Common myeloid progenitor, CD34-positive (primary cell): ENCODE measurements at places on chromosomes 13 and 19.

DNA sequence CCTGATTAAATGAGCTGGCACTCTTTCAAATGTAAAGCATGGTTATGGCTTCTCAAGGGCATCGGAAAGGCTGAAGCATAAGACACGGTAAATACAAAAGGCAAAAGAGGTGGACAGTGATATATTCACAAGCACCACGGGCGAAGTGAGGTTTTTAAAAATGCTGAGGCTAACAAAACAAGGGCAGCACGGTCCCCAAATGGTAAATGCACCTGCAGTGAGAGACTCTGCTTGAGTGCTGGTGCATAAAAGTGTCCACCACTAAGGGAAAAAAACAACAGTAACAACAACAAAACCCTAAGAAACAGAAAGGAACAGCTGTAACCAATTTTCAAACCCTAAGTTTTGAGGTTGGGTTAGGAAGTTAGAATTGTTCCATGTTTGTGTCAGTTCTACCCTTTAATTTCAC lies 234.9 kb downstream of the PCDH9 start:
- peaks cover 10% of the 10 kb centered on the region for H3K4me1 ChIP-seq
- peak overlapping the region; percentile 49 for H3K27ac ChIP-seq
- no peak overlapping the region for H3K4me3 ChIP-seq
- peak; percentile 1 for DNase-seq
- H3K36me3 ChIP-seq, result no peaks in the 10 kb centered on the region

GRCh38 chr19:56321254-56321988 lies 6.8 kb upstream of the ZSCAN5A start:
- H3K27me3 ChIP-seq, result no peaks in the 10 kb centered on the region
- no peaks in the 10 kb centered on the region for H3K36me3 ChIP-seq
- peak overlapping the region; percentile 53 for H3K27ac ChIP-seq
- DNase-seq, result peak; percentile 46

DNA sequence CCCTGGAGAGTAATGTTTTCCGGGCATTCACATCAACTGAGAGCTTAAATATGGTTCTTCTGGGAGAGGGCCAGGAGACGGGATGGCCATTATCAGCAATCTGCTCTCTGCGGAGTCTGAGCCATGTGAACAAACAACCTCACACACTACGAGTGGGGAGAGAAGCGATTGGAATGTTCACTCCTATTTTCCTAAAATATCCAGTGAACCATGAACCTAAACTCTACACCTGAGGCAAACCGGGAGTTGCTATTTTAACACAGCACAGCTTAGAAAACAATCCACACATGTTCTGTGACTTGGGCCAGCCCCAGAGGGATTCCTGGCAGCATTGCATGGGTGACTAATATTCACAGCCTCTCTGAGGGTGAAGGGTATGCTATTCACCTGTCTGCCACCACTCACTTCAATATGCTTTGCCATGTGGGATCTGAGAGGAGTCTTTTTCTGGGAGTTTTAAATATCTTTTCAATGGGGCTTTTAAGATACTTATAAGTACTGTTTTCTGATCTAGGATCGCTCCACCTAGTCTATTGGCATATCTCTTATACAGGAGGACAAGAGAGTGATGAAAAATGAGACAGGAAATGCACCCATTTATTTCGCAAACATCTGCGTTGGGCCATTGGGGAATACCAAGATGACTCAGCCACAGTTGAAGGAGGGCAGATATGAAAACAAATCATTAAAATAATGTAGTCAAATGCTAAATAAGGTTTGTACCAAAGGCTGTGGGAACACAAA lies 72.6 kb upstream of the SERP2 start:
- no peaks in the 10 kb centered on the region for H3K36me3 ChIP-seq
- H3K27me3 ChIP-seq, result no peaks in the 10 kb centered on the region
- H3K27ac ChIP-seq, result no peak overlapping the region

DNA sequence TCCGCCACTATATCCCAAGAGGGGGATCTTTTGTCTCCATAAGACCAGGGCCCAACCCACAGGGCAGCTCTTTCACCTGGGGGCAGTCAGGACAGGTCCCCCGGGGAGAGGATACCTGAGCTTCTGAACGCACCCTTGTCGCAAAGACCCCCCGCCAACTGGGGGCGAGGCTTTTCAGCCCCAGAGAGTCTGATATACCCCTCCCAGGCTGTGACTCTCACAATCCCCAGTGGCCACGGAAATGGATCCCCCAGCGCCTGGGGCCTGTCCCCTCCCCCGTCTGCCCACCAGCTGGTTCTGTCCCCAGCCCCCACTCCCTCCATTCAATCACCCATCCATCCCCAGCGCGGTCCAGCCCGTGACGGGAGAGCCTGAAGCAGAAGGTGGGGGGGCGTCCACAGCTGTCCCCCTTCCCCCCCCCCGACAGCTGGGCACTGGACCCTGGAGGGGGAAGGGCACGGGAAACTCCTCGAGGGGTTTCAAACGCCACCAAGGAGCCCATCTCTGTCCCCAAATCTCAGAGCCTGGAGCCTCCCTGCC lies 823 bp downstream of the DOCK6 start:
- no peak for DNase-seq
- H3K4me1 ChIP-seq, result no peaks in the 10 kb centered on the region
- H3K4me3 ChIP-seq, result peak overlapping the region; percentile 57

GRCh38 chr19:1882089-1882785 lies 3.1 kb downstream of the ABHD17A start:
- no peak for DNase-seq
- no peak overlapping the region for H3K4me3 ChIP-seq
- peaks cover 42% of the 10 kb centered on the region for H3K4me1 ChIP-seq
- peak overlapping the region; percentile 79 for H3K27ac ChIP-seq
- peaks cover 10% of the 10 kb centered on the region for H3K36me3 ChIP-seq

DNA sequence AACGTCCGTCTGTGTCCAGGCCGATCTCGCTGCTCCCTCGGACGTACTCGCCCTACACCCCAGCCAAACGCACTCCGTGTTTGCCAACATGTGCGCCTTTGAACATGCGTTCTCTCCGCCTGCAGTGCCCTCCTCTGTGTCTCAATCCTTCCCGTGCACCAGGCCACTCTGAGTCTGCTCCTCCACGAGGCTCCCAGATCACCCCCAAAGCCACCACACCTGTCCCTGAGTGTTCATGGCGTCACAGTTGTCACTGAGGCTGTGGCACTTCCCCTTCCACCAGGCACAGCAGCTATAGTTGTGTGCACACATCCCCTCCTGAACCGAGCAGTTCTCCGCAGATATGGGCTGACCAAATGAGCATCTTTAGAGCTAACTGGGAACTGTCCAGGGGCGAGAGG lies 35.6 kb downstream of the RASA3 start:
- H3K27me3 ChIP-seq, result no peaks in the 10 kb centered on the region
- no peaks in the 10 kb centered on the region for H3K36me3 ChIP-seq
- no peak for DNase-seq
- no peaks in the 10 kb centered on the region for H3K4me1 ChIP-seq
- no peak overlapping the region for H3K27ac ChIP-seq

DNA sequence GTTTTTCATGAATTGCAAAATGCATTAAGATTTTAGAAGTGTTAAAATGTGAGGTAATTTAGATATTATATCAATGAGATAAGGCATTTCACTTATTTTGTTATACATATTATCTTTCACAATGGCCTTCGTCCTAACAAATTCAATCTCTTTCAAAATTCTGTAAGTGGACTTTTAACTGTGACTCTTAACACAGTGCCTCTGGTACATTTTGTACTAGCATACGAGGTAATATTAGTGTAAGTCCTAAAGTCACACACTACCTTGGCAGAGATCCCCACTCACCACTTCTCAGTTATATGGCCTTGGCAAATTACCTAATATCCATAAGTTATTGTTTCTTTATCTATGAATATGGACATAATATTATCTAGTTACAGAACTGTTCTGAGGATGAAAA lies 101.3 kb upstream of the SLITRK6 start:
- no peak for DNase-seq
- no peaks in the 10 kb centered on the region for H3K36me3 ChIP-seq
- no peaks in the 10 kb centered on the region for H3K4me1 ChIP-seq
- H3K4me3 ChIP-seq, result no peak overlapping the region
- H3K27ac ChIP-seq, result no peak overlapping the region
- H3K27me3 ChIP-seq, result no peaks in the 10 kb centered on the region

DNA sequence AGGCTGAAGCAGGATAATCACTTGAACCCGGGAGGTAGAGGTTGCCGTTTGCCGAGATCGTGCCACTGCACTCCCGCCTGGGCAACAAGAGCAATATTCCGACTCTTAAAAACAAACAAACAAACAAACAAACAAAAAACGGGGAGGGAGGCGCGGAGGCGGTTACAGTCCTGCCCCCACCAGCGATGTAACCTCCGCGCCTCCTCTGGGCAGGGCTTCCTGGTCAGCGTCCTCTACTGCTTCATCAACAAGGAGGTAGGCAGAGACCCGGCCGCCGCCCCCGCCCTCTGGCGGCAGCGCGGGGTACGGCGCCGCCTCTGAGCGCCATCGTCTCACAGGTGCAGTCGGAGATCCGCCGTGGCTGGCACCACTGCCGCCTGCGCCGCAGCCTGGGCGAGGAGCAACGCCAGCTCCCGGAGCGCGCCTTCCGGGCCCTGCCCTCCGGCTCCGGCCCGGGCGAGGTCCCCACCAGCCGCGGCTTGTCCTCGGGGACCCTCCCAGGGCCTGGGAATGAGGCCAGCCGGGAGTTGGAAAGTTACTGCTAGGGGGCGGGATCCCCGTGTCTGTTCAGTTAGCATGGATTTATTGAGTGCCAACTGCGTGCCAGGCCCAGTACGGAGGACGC lies 10.2 kb downstream of the SNRPD2 start:
- H3K36me3 ChIP-seq, result no peaks in the 10 kb centered on the region
- H3K4me3 ChIP-seq, result peak overlapping the region; percentile 67
- peaks cover 19% of the 10 kb centered on the region for H3K4me1 ChIP-seq
- no peak overlapping the region for H3K27ac ChIP-seq
- no peaks in the 10 kb centered on the region for H3K27me3 ChIP-seq

GRCh38 chr13:40231311-40231710 lies 435.1 kb downstream of the FOXO1 start:
- H3K27me3 ChIP-seq, result no peaks in the 10 kb centered on the region
- H3K4me1 ChIP-seq, result peaks cover 9% of the 10 kb centered on the region
- no peak overlapping the region for H3K4me3 ChIP-seq
- no peak for DNase-seq

DNA sequence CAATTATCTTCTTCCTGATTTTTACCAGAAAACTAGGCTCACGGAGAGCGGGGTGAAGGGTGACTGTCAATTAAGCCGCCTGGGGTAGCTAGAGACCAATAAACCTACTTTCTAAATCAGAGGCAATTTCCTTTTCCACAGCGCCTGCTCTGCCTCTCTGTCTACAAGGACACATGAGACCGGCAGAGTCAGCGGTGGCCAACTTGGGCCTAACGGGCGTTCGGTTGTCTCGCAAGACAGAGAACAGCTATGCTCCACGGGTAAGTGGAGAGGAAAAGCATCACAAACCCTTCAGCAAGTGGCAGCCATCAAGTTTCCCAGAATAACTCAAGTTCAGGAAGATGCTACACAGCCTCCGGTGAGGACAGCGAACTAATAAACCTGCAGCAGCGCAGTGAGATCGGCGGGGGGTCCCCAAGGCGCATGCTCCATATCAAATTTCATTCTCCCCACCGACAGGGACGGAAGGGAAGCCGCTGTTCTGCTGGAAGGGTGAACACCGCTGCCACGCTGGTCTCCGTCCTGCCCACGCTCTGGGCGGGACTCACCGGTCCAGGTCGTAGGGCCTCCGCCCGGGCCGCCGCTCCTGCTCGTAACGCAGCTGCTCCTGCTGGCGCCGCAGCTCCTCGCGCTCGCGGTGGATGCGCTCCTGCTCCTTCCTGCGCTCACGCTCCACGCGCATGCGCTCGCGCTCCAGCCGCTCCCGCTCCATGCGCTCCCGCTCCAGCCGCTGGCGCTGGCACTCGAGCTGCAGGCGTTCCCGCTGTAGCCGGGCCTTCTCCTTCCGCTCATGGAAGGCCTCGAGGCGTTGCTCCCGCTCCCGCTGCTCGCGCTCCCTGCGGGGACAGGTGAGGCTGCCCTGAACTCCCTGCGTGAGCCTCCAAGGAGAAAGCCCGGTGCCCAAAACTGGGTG lies 25.8 kb upstream of the TINCR start:
- no peaks in the 10 kb centered on the region for H3K27me3 ChIP-seq
- H3K4me1 ChIP-seq, result no peaks in the 10 kb centered on the region
- no peak for DNase-seq
- H3K4me3 ChIP-seq, result no peak overlapping the region

DNA sequence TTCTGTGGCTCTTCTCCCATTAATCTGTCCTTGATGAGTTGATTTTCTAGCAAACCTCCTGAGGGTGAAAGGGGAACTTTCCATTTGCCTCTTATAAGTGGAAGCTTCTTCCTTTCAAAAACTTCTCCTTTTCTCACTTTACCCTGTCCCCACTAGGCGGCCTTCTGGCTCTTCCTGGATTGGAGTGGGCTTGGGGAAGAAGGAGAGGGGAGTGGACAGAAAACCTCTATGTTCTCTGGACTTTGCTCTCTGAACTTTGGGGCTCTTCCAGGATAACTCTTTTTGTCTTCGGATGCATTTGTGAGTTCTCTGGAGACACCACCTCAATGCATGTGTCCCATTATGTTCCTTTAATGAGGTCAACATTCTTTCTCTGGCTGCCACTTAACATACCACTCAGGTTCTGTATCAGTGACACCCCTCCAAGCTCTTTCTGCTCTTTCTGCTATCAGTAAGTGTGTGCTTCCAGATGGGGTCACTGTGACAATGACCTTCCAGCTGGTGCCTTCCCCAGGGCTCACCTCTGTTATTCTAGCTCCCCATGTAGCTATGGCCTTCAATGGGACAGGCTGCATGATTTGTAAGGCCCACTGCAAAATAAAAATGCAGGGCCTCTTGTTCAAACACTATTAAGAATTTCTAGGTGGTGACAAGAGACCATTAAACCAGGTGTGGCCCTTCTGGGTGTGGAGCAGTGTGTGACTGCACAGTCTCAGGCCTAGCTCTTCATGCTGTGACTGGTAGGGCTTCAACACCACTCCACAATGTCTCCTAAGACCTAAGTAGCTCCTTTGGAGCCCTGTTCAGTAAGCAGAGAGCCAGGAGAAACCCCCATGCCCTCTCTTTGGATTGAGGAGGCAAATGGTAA lies 389.2 kb downstream of the EFNB2 start:
- no peaks in the 10 kb centered on the region for H3K36me3 ChIP-seq
- no peak for DNase-seq
- peaks cover 3% of the 10 kb centered on the region for H3K4me1 ChIP-seq
- H3K4me3 ChIP-seq, result no peak overlapping the region

- no peaks in the 10 kb centered on the region for H3K27me3 ChIP-seq
- H3K4me1 ChIP-seq, result peaks cover 7% of the 10 kb centered on the region
- no peaks in the 10 kb centered on the region for H3K36me3 ChIP-seq
- DNase-seq, result no peak
- H3K27ac ChIP-seq, result no peak overlapping the region
- H3K4me3 ChIP-seq, result no peak overlapping the region
Observed at GRCh38 chr19:2538096-2538757, 62.3 kb downstream of the GADD45B start.

DNA sequence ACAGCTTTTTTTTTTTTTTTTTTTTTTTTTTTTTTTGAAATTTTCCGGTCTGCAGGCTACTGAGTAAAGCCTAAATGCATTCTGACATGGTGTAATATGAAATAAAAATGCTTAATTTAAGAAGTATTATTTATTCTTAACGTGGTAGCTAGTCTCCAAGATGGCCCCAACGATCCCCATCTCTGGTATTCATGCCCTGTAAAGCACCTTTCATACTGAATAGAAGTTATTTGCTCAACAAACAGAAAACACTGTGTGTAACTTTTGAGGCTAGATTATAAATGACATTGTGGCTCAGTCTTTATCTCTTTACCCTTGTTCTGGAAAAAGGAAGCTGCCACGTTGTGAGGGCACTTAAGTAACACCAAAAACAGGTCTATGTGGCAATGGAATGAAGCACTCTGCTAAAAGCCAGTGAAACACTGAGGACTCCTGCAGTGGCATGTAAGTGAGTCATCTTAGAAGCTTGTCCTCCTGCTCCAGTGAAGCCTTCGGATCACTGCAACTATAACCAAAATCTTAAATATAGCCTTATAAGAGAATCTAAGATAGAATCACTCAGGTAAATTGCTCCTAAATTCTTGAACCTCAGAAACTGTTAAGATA lies 128.7 kb downstream of the UGGT2 start:
- H3K27me3 ChIP-seq, result no peaks in the 10 kb centered on the region
- H3K4me1 ChIP-seq, result no peaks in the 10 kb centered on the region
- no peaks in the 10 kb centered on the region for H3K36me3 ChIP-seq
